Esophagus squamous epithelium (tissue), 5 donors: ENCODE measurements at places on chromosomes 12 and 14.

DNA sequence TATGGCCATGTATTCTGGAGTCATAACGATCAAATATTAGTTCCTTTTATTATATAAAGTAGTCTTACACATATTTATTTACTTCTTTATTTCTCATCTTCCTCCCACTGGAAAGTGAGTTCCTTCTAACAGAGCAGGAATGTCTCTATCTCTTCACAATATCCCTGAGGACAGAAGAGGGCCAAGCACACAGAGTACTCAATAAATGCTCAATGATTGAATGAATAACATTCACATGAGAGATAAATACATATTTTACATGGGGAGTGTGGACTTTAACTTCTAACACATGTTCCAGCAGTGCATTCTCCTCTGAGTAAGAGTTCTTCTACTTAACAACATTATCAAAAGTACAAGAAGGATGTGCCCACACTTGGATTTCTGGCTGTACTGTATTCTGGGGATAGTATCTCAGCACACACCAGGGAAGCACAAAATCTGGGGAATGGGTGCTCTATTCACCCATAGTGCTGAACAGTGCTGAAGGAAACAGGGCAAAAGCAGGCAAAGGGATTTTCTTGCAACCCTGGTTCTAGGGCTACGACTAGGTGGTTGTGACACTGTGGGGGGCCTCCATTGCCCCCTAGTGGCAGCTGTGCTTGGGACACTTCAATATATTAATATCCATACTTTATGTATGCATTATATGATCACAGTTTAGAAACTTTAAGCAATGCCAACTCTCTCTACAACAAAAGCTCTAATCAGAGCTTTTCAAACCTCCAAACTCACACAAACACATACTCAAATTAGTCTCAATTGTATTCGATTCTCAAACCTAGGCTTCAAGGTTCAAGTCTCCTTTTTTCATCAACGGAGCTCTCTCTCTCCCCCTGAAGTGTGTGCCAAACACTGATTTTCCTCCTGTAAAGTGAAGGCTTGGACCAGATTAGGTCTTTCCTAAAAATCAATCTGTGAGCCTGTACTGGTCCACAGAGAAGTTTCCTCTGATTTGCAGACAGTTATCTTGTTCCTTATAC, 115.5 kb downstream of the SLC2A13 start:
- DNase-seq, result no peak

GRCh38 chr14:23626946-23627345, 9.2 kb upstream of the DHRS2 start:
- DNase-seq, result no peak

DNA sequence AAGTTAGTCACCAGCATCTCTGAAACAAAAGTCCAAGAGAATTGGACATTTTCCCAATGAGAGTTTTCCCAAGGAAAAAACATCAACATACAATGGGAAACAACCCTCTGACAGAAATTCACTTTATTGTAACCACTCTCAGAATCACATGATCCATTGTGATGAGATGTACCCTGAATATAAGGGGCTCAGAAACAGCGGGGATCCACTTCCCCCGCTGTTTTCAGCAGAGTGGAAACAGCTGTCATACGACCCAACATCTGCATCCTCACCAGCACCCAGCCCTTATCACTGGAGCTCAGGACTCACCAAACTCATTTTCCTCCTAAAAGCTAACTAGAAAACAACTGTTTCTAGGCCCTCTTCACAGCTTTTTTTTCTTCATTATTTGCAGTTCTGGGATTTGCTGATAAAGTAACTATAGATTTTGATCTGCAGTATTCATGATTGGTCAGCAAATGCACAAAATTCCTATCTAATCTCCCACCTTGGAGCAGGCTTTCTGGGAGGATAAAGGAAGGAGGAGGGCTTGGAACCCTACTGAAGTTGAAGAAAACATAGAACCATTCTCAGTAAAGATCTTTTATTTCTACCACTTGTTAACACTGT, 31.3 kb downstream of the CORO1C start:
- DNase-seq, result no peak

- DNase-seq, result no peak
These were observed 9.2 kb downstream of the NDUFA12 start for GRCh38 chr12:94994312-94994711.

- DNase-seq, result no peak
These were observed 57.5 kb downstream of the PTHLH start for GRCh38 chr12:27915021-27915420.

- DNase-seq, result no peak
These were observed 8.0 kb upstream of the SSTR1 start for GRCh38 chr14:38199739-38200138.

DNA sequence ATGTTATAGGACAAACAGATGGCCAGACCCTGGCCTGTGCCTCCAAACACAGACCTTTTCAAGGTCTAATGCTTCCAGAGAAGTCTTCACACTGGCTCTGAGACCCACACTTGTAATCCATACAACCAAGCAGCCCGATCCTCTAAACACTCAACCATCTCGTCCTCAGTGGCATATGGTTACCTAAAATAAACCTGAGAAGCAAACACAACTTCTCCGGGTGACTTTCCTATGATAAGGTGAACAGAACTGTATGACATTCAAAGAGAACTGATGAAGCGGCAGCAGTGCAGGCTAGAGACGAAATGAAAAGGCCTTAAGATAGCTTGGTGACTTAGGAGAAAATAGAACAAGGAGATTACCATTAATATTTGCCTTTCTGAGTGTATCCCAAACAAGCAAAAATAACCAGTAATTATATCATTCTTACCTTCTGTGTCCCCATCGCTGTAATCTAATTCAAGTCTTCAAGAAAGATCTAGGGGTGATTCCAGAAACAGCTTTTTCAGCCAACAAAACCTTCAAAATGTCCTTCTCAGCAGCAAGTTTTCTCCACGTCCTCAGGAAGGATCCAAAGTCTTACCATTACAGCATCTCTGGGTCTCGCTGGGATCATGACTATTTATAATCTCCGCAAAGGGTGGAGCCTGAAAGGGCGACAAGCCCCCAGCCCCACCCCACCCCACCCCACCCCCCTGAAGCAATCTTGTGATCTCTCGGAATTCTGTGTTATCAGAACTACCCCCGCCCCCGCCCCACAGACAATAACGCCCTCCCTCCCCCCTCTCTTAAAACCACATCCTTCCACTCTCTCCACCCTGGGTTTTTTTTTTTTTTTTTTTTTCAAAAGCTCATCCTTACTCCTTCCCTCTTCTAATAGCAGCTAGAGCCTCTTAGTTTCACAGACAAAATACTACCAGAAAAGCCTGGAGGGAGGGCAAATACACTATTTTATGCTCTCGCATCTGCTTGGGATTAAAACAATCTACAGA, at the start of gene SLC2A3:
SLC2A3 (minus strand) TSS at position 598 of the 992 bp plus-strand sequence; CDS start at position 445, 153 bp downstream.
- peak; percentile 45 for DNase-seq

GRCh38 chr14:70697701-70698100, 56.0 kb downstream of the TTC9 start:
- DNase-seq, result no peak

GRCh38 chr12:94244165-94245133, 96.1 kb downstream of the PLXNC1 start:
- no peak for DNase-seq

DNA sequence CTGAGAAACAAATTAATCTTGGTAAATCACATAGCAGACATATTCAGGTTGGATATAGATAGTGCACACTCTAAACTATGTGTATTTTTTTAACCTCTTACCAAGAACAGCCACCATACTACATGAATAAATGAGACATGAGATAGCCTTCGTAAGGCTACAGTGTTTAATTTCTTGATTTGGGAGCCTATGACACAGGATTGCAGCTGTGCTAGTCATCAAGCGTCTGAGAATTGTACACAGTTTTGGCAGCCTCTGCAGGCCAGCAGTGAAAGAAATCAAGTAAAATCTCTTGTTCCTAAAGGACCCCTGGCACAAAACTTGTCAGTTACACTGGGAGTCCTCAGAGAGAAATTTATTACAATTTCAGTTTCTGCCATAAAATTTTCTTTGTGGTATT, 236.1 kb downstream of the C12orf50 start:
- DNase-seq, result no peak

DNA sequence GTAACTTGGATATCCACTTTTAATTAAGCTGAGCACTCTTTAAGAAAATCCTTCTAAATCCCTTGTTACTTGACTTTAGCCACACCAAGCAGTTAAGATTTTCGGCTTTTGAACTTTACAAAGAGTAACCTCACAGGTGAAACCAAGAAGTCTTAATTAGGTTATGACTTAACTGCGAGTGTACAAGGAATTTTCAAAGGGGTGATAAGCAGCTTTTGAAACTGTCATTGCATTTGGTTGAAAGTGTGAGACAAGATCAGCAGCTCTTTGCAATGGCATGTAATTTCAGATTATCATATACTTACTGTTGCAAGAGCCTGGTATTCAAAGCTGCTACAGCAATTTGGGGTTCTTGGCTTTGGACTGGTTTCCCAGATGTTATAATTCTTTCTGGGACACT, 137.5 kb downstream of the TMEM117 start:
- no peak for DNase-seq

DNA sequence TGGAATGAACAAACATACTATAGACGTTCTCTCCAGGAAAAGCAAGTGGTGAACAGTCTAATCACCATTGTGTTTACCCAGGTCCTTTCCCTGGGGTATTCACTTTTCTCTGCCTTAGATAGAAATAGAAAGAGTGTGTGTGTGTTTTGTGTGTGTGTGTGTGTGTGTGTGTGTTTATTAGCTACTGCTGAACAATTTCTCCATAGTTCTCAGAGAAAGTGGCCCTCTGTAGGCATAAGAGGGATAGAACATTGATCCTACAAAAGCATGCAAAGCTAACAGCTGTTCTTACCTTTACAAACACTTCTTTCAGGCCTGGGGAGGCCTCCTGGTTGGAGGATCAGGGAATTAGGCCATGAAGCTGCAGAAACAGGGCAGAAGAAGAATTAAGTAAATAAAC, 665.7 kb upstream of the TBX3 start:
- no peak for DNase-seq

DNA sequence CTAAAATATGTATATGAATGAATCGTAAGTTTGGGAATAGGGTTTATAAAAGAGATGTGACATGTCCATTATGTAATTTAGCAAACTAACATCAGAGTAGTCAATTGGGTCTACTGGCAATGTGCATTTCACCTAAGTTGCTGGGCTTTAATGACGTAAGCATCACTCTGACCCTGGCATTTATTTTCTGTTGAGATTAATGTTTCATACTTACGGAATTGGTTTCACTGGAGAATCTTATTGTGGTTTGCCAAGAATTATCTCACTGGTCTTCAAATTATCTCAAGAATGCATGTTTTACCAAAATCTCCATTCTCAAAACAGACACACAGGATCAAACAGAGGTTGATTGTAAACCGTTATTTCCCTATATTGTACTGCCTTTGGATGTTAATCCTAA, 437.1 kb downstream of the NPAS3 start:
- no peak for DNase-seq

DNA sequence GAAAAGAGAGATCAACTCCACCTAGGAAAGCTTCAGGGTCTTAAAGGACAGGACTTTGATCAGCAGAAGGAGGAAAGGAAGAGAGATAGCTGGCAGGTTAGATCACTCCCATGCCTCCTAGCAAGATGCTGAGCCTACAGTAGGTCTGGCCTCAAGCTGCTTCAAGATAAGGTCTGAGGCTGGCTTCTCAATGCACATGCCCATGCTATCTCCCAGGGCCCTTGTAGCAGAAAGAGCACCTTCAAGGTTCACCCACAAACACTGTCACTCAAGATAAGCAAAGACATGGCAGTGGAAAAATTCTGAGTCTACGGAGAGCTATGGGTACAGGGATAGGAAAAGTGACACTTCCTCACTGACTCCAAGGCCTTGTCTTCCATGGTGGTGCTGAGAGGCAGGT, 14.3 kb downstream of the REM2 start:
- no peak for DNase-seq

GRCh38 chr12:114916124-114916523, 232.1 kb upstream of the TBX3 start:
- DNase-seq, result no peak

GRCh38 chr12:122917507-122918121, 21.7 kb upstream of the VPS37B start:
- DNase-seq, result no peak

GRCh38 chr14:29518335-29518734, 409.3 kb downstream of the PRKD1 start:
- no peak for DNase-seq

DNA sequence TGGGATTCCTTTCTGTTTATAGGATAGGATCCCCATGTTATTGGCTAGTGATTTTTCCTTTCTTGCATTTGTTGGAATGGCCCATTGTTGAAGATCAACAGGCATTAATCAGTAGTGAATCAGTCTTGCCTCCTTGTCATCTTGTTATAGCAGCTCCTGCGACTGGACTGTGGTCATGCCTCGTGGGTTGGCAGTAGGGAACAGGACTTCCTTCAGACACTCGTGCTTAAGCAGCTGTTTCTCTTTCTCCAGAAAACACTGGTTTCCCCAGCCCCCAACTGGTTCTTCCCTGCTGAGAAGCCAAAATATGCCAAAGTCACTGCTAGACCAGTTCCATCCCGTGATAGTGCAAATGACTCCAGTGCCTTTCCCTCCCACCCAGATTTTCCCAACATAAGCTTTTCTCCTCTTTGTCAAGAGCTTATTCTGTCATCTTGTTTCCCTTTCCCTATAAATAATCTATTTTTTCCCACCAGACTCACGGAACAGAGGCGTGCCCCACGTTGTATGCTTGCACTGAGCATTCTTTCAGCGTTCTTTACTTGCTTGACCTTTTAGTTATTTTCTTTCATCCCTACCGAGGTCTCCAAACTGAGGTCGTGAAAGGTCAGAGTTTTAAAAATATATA, 83.5 kb downstream of the SAMD4A start:
- DNase-seq, result peak; percentile 4

GRCh38 chr14:61752626-61753025, 9.6 kb upstream of the SNAPC1 start:
- DNase-seq, result no peak

GRCh38 chr14:89669193-89669592, 252.2 kb upstream of the FOXN3 start:
- DNase-seq, result no peak

- DNase-seq, result no peak
These were observed 121.7 kb downstream of the DUSP6 start for GRCh38 chr12:89230376-89231315.

- DNase-seq, result no peak
These were observed 42.5 kb downstream of the DUSP6 start for GRCh38 chr12:89309815-89310214.

DNA sequence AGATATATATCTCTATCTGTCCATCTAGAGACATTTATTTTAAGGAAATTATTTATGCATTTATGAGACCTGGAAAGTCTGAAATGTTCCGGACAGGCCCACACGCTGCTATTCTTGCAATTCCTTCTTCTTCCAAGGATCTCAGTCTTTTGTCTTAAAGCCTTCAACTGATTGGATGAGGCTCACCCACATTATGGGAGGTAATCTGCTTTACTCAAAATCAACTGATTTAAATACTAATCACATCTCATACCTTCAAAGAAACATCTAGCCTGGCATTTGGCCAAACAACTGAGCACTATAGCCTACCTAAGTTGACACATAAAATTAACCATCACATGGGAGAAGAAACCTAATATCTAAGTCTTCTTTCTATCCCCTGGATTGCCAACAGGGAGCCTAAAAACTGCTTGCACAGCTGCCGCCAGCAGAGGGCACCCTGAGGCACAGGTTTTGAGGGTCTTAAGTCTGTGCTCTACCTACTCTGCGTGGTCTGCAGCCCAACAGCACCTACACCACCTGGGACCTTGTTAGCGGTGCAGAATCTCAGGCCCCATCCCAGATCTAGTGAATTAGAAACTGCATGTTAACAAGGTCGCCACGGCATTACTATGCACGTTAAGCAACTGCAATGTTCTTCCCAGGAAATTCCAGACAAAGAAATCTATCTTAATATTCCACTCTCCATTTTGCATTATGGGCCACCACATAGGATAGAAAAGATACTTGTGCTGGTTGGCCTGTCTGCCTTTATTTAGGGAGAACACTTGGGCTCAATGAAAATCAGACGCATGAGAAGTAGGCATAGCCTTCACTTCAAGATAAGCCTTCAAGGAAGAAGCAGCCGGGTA, 249.7 kb downstream of the FOXG1 start:
- DNase-seq, result no peak
